ENCODE measurements at places on chromosomes 12 and 14.

- DNase-seq, result no peak
Observed at GRCh38 chr12:130043685-130044406, 118.4 kb upstream of the FZD10 start.

- no peak for DNase-seq
Observed at GRCh38 chr12:53782093-53782703, 30.4 kb upstream of the CISTR start.

DNA sequence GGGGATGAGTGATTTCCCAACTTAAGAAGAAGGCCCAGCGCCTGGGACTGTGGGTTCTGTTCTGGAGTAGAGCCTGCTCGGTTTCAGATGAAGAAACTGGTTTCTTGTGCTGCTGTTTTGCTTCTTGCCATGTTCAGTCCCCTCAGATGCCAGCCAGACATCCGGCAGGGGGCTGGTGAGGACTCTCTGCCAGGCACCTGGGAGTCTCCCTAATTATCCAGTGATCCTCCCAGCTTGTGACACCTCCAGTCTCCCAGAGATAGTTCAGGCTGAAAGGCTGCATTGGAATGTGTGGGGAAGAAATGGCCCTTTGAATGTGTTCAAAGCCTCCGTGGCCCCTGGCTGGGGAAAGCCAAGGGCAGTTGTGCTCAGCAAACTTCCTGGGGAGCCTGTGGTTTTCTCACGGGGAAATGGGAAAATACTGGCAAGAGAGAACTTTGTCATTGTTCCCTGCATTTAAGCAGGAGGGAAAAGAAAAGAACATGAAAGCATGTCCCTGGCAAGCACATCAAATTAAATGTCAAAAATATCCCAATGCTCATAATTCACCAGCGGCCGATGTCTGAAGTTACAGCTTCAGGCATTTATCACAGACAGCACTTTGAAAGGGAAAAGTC is 8.5 kb upstream of the SERPINA12 start:
- no peak for DNase-seq

GRCh38 chr12:19988459-19988873 is 379.9 kb upstream of the PDE3A start:
- no peak for DNase-seq

GRCh38 chr12:50398931-50399330 is 1.8 kb upstream of the LARP4 start:
- no peak for DNase-seq
